ENCODE measurements at places on chromosomes 7 and 10.

GRCh38 chr7:116963234-116963633 lies 9.9 kb downstream of the ST7 start:
- DNase-seq, result no peak

GRCh38 chr10:33919244-33919643 lies 584.8 kb upstream of the NRP1 start:
- DNase-seq, result no peak

DNA sequence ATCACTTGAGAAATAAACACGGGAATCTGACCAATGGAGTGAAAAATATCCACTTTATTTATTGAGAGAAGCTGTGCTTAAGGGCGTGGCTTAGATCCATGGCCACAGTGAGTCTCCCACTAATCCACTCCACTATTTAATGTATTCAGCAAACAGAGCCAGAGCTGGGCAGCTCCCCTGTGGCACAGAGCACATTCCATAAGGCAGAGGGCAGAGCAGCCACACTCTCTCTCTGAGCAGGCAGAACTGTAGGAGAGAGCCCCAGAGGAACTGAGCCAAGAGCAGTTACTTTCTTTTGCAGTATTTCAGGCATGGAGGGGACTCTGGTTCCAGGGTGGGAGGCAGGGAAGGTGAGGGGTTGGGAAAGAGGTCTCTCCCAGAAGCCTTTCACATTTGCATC lies 106.0 kb downstream of the GALNT17 start:
- DNase-seq, result no peak

DNA sequence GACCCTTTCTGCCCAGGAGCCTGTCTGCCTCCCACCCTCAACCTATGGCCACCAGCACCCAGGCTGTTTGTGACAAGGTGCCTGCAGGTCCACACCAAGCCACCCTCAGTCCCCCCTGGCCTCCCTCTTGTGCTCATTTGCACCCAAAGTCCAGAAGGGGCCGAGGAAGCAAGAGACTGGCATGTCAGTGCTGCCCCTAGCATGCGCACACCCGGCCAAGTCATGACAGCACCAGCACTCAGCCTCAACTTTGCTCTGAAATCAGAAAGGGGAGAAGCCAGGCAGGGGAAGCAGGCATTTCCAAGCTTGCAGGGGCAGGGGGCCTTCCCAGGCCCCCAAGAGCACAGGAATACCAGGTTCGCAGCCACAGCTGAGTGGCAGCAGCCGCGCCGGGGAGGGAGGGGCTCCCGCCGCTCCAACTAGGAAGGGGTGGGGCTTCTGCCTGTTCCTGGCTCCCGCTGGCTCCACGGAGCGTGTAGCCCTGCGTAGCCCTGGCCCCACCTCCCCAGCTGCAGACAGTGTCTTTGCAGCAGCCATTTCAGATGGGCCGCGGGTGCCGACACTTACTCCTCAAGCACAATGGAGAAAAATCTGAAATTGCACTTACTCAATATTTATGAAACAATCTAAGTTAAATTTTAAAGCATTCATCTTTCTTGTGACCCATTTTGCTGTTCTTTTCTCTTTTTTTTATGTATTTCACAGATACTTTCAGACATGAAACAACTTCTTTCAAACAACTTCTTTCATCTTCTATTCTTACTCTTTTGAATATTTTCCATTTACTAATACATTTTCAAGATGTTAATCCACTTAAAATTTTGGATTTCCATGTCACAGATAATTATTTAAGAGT lies 54.9 kb upstream of the ABCB5 start:
- no peak for DNase-seq

DNA sequence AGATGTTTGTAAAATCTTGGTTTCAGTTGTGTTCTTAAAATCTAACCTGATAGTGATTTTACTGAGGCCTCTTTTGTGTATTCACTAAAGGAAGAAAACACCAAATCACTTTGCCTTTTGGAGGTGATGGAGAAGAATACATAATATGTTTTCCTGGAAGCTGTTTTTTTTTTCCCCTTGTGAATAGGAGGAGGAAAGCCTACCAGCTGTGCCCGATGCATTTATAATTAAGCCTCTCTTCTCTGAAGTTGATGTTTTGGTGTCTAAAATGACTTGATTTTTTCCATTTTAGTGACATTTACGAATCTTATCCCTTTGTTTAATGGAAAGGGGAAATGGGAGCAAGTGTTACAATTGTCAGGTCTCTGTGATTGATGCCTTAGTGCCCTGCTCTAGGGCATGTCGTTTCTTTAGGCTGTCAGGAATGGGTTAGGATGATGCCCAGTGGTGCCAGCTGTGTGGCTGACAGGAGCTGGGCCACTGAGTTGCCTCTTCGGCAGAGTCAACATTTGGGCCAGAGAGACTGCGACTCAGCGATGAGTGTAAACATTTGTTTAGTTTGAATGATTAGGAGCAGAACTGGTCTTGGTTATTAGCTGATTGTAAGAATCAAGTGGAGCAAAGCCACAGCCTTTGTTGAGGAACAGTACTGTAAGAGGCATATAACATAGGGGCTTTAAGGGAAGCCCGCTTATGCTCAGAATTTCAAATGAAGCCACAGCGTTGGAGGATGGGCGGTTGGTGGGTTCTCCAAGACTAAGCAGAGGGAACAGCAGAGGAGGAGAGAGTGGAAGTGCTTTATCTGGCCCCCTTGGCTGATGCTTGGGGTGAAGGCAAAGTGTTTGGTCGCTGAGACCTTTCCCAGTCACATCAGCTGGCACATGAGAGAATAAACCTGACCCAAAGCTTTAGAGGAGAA lies 81.6 kb downstream of the CDK14 start:
- no peak for DNase-seq

GRCh38 chr7:14954035-14954434 lies 51.5 kb upstream of the DGKB start:
- no peak for DNase-seq

GRCh38 chr10:83539528-83540308 lies 599.6 kb upstream of the GHITM start:
- DNase-seq, result no peak

DNA sequence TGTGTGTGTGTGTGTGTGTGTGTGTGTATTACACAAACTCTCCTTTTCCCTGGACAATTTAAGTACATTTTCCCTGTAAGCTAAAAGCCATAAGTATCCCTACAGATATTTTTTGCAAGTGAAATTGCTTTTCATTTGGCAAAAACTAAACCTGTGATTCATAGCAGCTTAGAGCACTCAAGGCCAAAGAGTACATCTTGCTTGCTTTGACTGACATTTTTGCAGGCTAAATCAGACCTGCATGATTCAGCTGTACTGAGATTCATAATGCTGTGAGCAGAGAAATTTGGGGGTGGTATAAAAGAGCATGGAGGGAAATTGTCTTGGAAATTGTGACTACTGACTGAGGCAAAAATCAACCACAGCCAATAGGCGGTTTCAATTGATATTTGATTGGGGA lies 500.4 kb downstream of the GFRA1 start:
- no peak for DNase-seq

- no peak for DNase-seq
These were observed 201.2 kb downstream of the CCDC3 start for GRCh38 chr10:12800302-12800701.

GRCh38 chr7:122577449-122578003 lies 121.4 kb downstream of the RNF133 start:
- DNase-seq, result peak; percentile 13

DNA sequence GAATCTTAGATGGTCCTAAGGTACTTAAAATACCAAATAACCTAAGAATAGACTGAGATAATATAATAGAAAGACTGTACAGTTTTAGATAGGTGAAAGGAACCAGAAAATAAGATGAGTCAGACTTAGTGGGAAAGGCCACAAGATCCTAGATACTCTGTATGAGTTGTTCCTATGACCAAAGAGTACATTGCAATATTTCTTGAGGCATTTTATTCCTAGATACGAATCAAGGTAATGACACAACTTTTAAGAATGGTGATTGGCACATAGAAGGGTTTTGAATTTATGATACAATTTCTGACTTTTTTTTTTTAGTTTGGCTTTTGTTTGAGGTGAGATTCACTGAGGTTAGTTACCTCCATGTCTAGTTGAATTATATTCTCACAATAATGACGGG lies 30.2 kb downstream of the MGAM start:
- DNase-seq, result no peak

GRCh38 chr10:122050811-122051210 lies 61.8 kb downstream of the TACC2 start:
- no peak for DNase-seq

DNA sequence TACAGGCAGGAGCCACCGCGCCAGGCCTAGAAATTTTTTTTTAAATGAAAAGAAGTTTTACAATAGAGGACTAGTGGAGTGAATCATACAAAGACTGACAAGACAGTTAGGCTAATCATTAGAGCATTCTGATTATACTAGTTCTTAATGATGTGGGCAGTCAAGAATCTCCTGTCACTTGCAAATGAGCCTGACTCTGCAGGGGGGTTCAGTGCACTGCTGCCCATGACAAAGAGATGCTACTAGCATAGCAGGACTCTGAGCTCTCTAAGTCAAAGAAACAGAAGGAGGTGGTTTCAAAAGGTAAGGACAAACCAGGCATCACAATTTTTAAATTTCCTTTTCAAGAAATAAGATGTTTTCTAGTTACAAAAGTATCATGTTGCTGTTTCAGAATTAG lies 59.0 kb downstream of the CCDC6 start:
- DNase-seq, result no peak

DNA sequence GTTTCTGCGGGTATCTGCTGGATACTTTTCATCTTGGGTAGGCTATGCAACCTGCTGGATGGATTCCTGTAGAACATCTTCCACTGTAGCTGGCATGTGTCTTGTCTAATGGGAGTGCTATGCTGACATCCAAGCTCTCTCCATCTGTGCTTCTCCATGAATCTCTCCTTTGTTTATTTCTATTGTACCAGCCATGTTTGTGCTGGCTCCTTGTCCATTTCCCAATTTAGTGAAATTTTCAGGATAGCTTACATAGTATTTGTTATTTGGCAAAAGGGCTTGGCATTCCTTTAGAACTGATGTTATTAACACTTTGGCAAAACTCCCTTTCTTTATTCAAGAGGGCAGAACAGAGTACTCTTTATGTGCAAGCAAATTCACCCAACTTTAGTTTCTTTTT lies 198.0 kb downstream of the CSTF2T start:
- no peak for DNase-seq

All from RPMI8226 (cell line).